ENCODE measurements at places on chromosomes 16 and 17.

DNA sequence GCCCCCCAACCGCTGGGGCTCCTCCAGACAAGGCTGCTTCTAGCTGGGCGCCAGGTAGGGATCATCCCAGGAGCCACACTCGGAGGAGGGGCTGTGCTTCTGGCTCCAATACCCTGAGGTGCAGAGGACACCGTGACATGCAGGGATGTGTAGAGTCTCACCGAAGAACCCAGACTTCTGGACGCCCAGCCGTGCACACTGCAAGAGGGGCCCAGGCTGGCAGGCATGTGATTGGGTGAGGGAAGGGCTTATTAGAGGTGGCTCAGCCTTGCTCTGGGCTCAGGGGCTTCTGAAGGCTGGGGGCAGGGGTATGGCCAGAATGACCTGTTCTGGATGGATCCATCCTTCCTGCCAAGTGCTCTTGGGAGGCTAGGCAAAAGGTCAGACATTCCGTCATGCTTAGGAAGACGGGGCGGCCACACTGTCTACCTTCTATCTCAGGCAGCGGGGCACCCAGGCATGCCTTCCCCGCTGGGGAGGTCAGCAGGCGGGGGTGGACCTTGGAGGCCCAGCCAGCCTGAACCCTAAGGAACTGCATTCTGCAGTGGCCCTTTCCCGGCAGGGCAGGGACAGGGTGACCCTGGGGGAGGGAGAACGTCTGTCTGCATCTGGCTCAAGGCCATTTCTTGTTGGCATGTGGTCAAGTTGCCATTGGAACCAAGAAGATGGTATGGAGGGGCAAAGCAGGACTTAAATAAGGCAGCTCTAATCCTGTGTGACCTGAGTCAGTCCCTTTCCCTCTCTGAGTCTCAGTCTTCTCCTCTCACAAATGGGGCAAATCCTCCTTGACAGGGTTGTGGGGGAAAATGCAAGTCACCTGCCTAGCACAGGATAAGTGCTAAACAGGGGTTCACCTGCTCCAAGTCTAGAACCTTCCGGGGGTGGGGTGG, 5.8 kb upstream of the ADGRG1 start:
- no peak for DNase-seq

- DNase-seq = no peak
These were observed 17.6 kb downstream of the TEX2 start for GRCh38 chr17:64245218-64246145.

- DNase-seq = peak; percentile 87
These were observed 3.0 kb upstream of the CMTM2 start for GRCh38 chr16:66576296-66576695.

- no peak for DNase-seq
These were observed 16.0 kb upstream of the RASL10B start for GRCh38 chr17:35715416-35715815.

GRCh38 chr17:37506678-37507077, 17.0 kb downstream of the DUSP14 start:
- DNase-seq = no peak

DNA sequence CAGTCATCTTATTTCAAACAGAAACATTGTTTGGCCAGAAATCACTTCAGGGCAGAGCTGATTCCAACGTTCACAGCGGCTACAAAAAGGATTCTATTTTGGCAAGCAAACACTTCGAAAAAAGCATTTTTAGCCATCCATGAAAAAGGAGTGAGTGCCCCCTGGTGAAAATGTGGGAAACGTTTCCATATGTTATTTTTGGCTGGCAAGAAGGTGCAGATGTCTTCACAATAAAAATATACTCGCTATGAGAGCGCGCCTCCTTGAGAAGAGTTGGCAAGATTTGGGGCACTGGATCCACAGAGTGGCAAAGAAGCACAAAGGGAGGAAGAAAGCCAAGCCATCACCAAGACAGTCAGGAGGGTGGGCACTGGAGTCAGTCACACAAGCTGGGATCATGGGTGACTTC, 191.1 kb downstream of the CHD9NB start:
- DNase-seq = peak; percentile 61

Data from muscle of leg (tissue), 16 donors.